ENCODE measurements at places on chromosomes 6 and 20.

DNA sequence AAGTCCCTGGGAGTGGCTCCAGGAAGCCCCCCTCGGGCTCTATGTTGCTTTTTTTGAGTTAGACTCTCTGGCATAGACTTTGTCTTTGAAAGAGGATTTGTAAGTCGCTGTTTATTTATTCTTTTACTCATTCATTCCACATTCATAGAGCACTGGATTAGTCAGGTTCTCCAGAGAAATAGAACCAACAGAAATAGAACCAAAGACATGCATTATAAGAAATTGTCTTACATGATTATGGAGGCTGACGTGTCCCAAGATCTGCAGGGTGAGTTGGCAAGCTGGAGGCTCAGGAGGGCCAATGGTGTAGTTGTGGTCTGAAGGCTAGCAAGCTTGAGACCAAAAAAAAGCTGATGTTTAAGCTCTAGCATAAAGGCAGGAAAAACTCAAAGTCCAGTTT, 98.3 kb upstream of the CHD6 start:
- no peak for DNase-seq

- DNase-seq, result no peak
These were observed 70.8 kb downstream of the YTHDF1 start for GRCh38 chr20:63145156-63145555.

DNA sequence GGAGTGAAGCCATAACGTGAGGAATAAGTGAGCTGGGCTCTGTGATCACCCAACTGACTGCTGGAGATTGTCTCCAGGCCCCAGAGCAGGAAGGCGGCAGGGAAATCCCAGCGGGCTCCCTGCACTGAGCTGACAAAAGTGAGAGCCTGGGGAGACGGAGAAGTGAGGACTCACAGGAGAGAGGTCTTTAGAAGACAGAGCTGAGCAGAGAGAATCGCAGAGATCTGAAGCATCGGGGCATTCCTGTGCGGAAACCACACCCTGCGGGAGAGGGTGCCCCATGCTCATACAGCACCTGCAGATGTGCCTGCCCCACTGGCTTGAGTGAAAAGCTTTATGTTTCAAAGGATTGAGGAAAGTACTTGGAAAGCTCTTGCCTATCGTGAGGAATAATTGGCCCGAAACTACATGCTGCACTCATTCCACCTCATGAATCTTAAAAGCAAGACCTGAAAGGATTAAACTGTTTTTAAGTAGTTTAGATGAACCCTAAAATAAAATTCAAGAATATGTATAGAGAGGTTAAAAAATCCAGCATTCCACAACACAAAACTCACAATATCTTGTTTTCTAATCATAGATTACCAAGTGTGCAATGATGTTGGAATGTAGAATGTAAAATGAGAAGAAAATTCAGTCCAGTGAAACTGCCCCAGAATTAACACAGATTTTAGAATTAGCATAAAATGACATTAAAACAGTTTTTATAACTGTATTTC, 17.7 kb upstream of the THBS2 start:
- DNase-seq, result no peak

DNA sequence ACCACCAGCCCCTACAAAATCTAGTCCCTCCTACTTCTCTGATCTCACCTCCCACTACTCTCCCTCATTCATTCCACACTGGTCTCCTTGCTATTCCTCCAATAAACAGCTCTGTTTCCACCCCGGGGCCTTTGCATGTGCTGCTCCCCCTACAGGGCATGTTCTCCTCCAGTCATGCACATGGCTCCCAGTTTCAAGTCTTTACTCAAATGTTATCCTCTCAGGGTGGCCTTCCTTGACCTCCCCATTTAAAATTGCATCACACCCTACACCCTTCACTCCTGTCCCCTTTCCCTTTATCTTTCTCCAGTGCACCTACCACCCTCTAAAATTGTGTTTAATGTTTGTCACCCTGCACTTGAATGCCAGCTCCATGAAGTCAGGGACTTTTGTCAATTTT, 174.5 kb downstream of the MRPL14 start:
- no peak for DNase-seq

DNA sequence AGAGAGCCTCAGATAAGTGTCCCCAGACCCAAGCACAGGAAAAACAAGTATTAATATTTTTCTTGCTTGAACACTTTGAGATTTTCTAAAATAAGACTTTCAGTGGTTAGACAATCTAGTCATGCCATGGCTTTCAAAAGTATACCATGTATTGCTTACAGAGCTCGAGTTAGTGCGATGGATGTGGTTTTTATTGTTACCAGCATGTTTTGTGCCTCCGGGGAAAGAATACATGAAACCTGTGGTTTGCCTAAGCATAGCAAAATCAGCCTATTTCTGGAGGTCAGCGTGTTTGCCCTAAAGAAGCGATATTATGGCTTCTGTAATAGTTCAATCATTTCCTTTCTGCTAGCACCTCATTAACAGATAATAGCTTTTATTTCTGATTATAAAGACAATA, 21.6 kb downstream of the RIN2 start:
- DNase-seq, result no peak

GRCh38 chr20:12511499-12511898, 497.3 kb upstream of the SPTLC3 start:
- DNase-seq, result no peak

GRCh38 chr6:44806656-44807055, 419.1 kb downstream of the CDC5L start:
- DNase-seq, result no peak

DNA sequence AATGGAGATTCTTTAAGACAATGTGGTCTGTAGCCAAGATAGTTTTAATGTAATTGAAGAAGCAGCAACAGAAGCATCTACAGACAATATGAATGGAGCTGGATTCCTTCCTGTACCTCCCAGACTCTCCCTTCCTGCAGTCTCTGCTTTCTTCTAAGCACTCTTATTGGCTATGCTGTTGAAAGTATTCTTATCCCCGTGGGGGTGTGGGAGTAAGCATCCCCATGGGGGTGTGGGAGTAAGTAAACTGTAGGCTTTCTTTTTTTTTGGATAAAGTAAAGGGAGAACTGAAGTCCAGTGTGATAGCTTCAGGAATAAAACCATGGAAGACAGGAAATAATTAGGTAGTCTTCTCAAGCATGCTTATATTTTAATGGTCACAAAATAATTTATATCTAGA, 4.1 kb downstream of the PKIB start:
- DNase-seq, result no peak

DNA sequence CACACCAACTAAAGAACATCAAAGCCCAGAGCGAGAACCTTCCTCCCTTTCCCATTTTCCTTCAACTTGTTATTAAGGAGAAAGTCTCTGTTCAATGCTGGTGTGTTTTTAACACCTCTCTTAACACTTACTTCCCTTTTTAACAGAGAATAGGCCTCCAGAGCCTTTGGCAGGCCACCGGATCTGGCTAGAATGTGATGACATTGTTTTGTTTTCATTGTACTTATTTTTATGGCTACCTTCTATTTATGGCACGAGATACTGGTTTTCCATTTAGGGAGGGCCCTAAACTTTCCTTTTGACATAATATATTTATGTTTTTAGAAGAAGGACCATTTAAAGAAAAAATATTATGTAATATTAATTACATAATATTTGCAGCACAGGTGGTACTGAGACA, 21.6 kb downstream of the TCF15 start:
- no peak for DNase-seq

GRCh38 chr6:22102671-22103070, 194.2 kb downstream of the PRL start:
- no peak for DNase-seq

GRCh38 chr6:88378639-88379038, 212.5 kb upstream of the CNR1 start:
- no peak for DNase-seq

DNA sequence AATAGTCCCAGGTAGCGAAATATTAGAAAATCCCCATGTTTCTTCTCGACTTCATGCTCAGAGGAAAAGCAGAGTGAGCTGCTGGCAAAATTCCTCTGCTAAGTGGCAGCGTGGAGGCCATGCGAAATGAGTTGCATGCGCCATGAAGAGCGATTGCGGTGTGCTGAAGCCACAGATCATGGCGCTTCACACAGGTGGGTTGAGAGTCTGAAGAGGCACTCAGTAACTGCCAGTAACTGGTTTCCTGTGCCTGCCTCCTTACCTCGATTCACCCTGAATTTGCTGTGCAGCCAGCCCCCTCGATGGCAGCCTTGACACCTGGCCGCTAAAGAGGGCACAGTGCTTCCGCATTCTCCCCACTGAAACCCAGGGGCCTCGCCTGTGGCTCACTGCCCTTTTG, 301.5 kb downstream of the NRN1 start:
- DNase-seq, result no peak

DNA sequence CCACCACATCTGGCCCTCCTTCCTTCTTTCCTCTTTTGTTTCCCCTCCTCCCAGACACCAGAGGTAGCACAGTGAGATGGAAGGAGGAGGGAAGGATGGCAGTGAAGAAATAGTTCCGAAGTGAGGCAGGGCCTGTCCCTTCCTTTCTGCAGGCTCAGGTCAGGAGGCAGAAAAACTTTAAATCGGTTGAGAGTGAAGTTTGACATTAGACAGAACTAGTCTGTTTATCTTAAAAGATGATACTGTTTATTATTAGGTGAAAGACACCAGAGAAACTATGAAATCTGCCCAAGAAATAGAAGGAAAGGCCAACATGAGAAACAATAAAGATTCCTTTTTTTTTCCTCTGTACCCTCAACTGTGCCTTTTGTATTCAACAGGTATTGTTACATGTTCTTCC, 670.3 kb downstream of the UTRN start:
- no peak for DNase-seq

DNA sequence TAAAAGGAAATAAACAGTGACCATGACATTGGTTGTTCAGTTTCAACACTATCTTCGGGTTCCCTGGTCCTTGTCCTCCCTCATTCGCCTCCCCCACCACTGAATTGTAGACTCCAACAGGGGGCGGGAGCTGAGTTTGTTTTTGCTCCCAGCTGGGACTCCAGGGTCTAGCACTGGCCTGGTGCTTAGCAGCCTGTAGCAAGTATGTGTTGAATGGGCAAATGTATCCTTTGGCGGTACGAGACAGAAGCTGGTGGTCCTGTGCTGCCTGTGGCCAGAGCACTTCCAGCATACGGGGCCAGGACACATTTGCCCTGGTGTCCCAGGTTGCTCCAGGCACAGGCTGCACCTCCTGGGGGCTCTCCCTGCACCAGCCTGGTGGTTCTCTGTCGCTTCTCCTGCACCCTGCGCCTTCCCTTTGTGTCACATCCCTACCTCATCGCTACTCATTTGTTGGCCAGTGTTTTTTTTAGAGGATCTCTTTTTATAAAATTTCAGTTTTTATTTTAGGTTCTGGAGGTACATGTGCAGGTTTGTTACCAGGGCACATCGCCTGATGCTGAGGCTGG, 40.1 kb downstream of the PHACTR3 start:
- no peak for DNase-seq

DNA sequence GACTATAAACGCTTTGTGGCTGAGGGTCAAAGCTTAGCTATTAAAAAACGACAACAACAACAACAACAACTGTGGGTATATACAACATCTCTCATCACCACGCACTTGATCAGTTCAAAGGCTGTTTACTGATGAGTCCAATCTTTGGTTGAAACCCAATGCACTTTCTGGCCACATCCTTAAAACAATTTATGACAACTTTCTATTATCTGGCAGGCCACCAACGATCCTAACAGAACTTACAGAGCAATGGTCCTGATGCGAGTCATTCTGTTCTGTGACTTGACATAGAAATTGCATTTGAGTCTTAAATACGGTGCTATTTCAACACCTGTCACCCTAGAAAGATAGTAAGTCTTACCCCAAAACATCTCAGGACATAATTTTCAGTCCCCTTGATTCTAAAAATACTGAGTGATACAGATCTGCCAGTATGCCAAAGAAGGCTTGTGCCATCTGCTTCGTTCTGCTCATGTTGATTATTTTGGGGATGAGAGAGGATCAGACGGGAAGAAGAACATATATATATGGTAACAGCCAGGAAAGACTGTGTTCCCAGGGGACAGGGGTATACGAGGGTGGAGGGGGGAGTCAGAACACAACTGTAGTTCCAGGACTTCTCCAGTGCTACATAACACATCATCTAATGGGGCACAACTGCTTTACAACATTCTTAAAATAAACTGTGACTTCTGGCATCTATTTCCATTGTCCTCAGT, 55.8 kb downstream of the PLAGL1 start:
- DNase-seq, result no peak

DNA sequence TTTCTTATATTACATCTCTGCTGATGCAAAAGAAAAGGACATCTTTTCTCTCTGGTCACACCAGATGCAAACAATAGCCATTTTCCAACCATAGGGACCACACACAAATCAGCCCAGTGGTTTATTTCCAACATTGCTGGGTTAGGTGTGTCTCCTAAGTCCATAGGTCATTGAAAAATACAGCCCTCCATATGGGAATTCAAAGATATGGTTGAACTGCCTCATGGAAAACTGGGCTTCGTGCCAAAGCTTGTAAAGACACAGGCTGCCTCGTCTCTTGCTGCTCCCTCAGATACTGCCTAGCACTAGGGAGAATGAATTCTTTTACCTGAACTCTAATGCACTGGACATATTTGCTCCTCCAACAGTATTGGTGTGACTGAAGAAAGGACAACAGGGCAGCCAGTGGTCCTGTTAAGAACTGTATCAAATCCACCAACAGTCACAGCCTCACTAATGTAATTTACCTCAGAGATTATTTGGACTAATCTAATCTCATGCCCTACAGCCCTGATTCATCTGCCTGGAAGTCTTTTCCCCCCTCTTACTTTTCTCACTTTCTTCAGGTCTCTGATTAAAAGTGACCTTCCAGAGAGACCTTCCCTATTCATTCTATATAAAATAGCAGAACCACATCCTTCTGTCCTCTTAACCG, 48.3 kb upstream of the TBC1D32 start:
- no peak for DNase-seq

- peak; percentile 47 for DNase-seq
These were observed 45.7 kb downstream of the RAMACL start for GRCh38 chr6:166540631-166541331.

DNA sequence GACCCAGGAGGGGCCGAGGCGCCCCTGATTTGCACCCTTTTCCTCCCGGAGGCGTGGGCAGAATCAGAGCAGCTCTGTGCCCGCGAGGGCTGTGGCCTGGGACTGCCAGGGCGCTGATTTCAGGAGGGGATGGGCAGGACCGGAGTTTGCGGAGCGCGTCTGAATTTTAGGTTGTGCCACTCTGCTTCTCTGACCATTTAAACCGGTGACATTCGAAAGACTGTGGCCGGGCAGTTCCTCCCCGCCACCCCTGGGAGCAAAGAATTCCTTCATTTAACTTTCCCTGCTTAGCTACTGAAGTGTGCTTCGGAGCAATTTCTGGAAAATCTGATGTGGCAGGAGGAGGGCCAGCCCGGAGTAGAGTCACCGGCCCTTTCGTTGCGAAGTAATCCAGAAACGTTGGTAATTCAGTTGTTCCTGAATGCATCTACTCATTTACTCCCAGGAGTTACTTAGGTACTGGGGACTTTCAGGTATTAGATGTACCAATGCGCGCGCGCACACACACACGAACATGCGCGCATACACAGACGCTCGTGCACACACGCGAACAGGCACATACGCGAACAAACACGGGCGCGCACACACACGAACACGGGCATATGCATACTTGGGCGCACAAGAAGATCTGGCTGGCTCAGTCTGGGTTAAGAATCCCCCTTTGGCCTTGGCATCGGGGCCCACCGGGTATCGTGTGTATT, 568 bp downstream of the CCDC170 start:
- no peak for DNase-seq
